Tongue (tissue), 3 donors: ENCODE measurements at places on chromosomes 1 and 21. TPM values are rescaled to one million over a fixed set of nuclear protein-coding genes. Genes with fewer than 3 reads are reported as not detected.
A peak's percentile ranks its signal among the peaks of the same experiment; 100 is the strongest.

The SLC44A5 gene
- 0.82 TPM for total RNA-seq

The LDLRAD1 gene
- not detected for total RNA-seq

The ST6GALNAC3 gene
- total RNA-seq = 6.5 TPM

The FCGR3A gene
- total RNA-seq = 3.4 TPM

DNA sequence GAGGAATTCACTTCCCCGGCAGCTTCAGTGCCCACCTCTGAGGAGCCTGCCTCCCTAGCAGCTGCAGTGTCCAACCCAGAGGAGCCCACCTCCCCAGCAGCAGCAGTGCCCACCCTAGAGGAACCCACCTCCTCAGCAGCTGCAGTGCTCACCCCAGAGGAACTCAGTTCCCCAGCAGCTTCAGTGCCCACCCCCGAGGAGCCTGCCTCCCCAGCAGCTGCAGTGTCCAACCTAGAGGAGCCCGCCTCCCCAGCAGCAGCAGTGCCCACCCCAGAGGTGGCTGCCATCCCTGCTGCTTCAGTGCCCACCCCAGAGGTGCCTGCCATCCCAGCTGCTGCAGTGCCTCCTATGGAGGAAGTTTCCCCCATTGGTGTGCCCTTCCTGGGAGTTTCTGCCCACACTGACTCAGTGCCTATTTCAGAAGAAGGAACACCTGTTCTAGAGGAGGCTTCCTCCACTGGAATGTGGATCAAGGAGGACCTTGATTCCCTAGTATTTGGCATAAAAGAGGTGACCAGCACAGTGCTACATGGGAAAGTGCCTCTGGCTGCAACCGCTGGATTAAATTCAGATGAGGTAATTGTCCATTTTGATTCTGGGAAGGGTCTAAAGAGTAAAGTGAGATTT is 77.4 kb upstream of the BMP8A start:
- DNase-seq = peak; percentile 14

- DNase-seq = no peak
These were observed 5.8 kb upstream of the ETV3L start for GRCh38 chr1:157105298-157105987.

GRCh38 chr1:111804776-111805175 is 49.1 kb downstream of the DDX20 start:
- DNase-seq = no peak

DNA sequence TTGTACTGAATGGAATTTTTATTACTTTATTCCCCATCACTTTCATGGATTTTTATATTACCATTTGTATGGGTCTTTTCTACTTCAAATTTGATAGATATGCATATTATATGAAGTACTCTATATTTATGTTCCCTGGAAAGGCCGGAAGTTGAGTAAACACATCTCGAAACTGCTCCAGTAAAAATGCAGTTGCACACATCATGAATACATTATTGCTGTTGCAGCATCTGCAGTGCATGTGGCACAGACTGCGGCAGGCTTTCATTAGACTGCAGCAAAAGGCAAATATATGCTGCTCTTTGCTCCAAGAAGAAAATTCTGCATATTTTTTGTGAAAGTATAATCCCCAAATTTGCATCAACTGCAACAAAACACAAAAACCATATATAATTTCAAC is 48.7 kb upstream of the LRRC7 start:
- DNase-seq = no peak

GRCh38 chr1:99069146-99069545 is 64.5 kb upstream of the PLPPR5 start:
- no peak for DNase-seq

GRCh38 chr1:64195081-64195395 is 8.4 kb upstream of the UBE2U start:
- peak; percentile 68 for DNase-seq

GRCh38 chr1:169456029-169456428 is 28.8 kb upstream of the CCDC181 start:
- no peak for DNase-seq

DNA sequence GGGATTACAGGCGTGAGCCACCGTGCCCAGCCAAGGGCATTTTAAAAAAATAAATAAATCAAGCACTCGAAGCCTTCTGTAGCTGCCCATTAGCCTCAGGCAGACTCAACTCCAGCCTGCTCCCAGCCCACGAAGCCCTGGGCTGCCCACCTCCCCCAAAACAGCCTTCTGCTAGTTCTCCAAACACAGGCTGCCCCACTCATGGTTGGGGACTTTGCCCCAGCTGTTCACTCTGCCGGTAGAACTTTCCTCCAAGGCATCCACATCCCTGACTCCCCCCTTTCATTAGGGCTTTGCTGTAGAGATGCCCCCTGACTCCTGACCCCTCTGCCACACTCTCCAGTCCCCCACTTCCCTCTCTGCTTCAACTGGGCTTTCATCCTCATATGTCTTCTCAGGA is 29.7 kb upstream of the LAPTM5 start:
- DNase-seq = no peak

- DNase-seq = no peak
These were observed 55.8 kb downstream of the LGR6 start for GRCh38 chr1:202249436-202249835.
